ENCODE measurements at places on chromosomes 16 and 17. TPM values are rescaled to one million over a fixed set of nuclear protein-coding genes. Genes with fewer than 3 reads are reported as not detected.

Gene KRT32
- total RNA-seq, result 0.13 TPM

Gene JPT2
- 29.6 TPM for total RNA-seq

Gene ATP6V0D1
- 95.0 TPM for total RNA-seq

Gene KRT33A
- not detected for total RNA-seq

Gene CREBBP
- 45.9 TPM for total RNA-seq

Gene ZFP3
- total RNA-seq, result 5.8 TPM

Gene CLEC10A
- total RNA-seq, result 16.2 TPM

Gene EPX
- not detected for total RNA-seq

Gene GAS2L2
- not detected for total RNA-seq

Gene PABPN1L
- total RNA-seq, result not detected

All from gastroesophageal sphincter (tissue), 4 donors.